GM23248 (cell line): ENCODE measurements at places on chromosomes 13 and 19.

DNA sequence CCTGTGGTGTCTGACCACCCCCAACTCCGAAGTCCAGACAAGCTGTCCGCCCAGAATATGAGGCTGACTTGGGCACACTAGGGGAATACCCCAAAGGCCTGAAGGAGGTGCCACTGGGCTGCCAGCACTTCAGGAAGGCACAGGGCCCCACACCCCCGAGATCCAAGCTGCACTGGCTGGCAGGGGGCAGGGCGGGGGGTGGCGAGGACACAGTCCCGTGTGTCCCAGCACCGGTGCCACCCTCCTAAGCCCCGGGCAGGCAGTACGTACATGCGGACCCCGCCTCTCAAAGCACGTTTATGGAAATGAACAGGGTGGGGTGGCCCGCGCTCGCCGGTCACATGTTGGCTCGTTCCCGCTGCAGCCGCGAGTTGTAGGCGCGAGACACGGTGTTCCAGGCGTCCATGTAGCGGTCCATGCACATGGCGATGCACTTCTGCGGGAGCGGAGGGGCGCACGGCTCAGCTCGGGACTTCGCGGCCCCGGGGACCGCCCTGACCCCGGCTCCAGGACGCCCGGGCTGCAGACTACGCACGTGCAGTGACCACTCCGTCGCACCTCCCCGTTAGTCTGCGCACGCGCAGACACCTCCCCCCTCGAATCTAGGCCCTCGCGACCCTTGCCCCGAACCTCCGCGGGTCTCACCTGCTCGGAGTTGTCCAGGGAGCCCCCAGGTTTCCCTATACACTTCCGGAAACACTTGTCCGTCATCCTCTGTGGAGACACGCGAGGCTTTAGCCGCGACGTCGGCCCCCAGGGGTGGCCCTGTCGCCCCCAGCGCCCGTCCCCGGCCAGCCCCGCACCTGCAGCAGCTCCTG lies 566 bp downstream of the TIMM13 start:
- peak; percentile 60 for DNase-seq

DNA sequence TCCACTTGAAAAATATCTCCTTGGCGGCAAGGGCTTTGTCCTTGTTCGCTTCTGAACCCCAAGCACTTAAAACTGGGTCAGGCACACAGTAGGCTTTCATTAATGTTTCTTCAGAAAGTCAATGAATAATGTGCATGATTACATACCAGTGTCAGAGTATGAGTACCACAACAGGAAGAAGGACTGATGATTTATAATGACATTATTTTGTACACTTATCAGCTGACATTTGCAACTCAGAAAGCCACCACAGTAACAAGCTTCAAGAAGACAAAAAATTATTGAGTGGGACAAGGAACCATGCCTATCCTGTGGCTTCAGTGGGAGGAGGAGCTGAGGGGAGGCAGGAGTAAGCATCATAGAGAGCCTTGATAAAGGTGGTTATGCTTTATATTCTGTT lies 10.0 kb downstream of the POLR1D start:
- DNase-seq: no peak

- DNase-seq: no peak
Observed at GRCh38 chr13:112219740-112220139, 152.8 kb downstream of the SOX1 start.

GRCh38 chr13:42968906-42969305 lies 23.1 kb downstream of the EPSTI1 start:
- no peak for DNase-seq

DNA sequence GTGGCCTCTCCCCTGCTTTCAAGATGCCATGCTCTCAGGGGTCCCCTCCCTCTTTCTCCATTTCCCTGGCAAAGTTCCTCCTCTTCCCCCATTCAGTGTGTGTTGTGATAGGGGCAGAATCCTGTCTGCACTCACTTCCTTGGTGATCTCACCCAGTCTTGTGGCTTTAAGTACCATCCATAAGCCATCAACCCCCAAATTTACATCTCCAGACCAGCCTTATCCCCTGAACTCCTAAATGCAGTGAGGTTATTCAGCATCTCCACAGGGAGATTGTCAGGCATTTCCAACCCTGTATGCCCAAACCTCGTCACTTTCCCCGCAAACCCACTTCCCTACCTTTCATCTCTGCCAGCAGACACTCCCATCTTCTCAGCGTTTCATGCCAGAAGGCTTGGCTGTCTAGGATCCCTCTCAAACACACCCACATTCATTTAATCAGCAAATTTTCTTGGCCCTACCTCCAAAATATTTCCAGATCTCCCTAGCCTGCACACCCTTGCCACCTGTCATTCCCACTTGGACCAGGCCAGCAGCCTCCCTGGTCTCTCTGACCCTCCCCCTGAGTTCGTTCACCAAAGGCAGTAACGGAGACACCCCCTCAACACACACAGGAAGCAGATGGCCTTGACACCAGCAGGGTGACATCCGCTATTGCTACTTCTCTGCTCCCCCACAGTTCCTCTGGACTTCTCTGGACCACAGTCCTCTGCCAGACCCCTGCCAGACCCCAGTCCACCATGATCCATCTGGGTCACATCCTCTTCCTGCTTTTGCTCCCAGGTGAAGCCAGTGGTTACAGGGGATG lies at the start of gene HCST:
TSS of gene HCST (plus strand) at position 676 of the 808 bp plus-strand sequence. CDS start at position 741, 65 bp downstream.
- DNase-seq: peak; percentile 81

GRCh38 chr19:48993175-48994034 lies at the start of the genes GYS1 and RUVBL2:
Gene GYS1 (minus strand): TSS chr19:48993309. CDS start chr19:48993112, 197 bp downstream.
Gene RUVBL2 (plus strand): TSS chr19:48993887. CDS start chr19:48993912, 25 bp downstream.
- peak; percentile 100 for DNase-seq

- no peak for DNase-seq
Observed at GRCh38 chr13:41467425-41467945, 10.1 kb downstream of the RGCC start.

GRCh38 chr19:53772943-53773342 lies 51.2 kb downstream of the NLRP12 start:
- DNase-seq: peak; percentile 61

DNA sequence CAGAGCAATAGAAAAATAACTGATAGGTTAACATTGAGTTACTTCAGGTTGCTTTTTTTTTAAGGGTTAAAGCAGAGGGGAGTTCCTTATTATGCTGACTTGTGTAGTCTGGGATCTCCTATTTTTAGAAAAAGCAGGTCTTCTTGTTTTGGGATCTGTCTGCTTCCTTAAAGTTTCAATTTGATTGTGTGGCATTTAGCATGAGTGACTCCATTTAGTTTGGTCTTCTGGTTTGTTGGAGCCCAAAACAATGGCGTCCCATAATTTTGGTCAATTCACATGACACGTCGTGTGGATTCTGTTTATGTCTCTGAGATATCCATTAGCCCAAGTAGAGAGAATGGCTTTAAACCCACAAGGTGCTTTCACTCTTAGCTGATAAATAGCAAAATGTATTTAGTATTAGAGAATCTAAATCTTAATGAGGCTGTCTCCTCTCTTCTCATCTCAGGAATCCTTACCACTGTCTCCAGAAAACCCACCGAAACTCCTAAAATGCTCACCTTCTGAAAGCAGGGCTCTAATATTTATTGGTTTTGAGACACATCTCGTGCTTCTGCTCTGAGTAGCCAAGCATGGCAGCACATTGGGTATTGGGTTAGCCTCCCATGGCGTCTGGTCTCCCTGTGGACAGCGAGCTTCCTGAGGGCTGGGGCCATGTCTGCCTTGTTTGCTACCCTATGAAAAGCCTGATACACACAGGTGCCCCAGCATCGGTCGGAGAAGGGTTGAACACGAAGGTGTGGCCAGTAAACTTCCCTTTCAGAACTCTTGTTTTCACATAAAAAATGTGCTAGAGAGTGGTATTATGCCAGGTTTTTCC lies 67.2 kb upstream of the GPR183 start:
- DNase-seq: no peak

DNA sequence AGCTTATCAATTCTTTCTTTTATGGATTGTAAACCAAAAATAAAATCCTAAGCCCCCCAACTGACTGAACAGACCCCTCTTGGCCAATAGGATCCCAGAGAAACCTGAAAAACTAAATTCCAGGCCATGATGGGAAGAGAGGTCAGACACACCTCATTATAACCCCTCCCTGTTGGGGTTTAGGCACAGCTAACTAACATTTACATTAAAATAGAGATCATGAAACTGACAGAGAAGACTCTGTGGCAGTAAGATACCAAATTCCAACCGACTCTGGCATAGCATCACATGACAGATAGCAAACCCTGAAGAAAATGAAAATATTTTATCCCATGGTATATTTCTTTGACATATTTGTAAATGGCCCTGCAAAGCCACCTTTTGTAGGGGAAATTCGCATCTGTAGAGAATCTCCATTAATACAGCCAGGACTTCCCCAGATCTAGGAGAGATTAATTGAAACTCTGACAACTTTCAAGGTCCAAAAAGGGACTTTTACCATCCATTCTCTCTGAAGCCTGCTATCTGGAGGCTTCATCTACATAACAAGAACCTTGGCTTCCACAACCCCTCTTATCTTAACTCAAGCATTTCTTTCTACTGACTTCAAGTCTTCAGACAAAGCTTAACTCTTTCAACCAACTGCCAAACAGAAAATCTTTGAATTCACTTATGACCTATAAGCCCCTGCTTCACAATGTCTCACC lies 27.1 kb upstream of the GAS6 start:
- DNase-seq: no peak

DNA sequence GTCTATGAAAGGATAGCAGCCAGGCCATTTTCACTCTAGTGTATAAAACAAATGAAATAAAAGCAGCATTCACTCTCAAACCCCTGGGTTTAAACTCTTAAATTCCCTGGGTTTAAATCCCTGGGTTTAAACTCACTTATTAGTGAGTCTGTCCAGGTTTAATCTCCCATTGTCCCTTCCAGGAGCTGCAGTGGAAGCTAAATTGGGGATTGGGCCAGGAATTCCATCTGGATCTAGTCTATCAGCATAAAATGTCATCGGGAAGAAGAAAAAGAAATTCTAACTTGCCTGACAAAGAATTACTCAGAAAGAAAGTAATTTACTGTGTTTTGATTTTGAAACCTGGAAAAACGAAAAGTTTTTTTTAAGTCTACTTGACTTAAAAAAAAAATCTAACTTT lies 54.8 kb downstream of the FRY start:
- DNase-seq: peak; percentile 19

GRCh38 chr13:61410669-61411297 lies 4.9 kb downstream of the PCDH20 start:
- peak; percentile 32 for DNase-seq

DNA sequence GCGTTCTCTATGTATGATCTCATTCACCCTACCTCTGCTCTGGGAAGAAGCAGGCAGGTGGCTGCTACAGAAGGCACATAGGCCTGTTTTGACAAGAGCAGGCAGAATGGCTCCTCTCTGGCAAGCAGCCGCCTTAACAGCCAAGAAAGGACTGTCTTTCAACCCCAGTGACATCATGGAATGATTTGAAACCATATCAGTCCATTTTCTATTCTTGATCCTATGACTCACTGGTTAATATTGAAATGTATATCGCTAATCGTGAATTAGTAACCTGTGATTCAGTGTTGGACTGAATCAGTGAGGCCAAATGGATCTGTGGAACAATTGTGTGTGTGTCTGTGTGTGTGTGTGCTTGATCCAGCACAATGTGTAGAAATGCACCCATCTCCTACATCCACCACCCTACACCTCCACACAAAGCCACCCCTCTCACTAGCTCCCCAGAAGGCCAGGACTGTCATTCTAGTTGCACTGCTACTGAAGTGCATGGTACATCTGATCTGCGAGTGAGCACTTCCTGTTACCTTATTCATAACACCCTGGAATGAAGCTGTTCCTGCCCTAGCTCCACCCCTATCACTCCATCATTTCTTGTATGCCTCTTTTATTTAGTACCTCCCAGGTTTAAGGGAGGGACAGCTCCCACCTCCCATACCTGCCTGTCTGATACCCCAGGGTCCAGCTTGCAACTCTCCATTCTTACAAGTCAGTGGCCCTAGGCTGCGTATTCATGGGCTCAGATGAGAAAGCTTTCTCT lies 460.0 kb downstream of the FOXO1 start:
- DNase-seq: peak; percentile 25

GRCh38 chr13:40490086-40490758 lies 176.2 kb downstream of the FOXO1 start:
- DNase-seq: no peak

DNA sequence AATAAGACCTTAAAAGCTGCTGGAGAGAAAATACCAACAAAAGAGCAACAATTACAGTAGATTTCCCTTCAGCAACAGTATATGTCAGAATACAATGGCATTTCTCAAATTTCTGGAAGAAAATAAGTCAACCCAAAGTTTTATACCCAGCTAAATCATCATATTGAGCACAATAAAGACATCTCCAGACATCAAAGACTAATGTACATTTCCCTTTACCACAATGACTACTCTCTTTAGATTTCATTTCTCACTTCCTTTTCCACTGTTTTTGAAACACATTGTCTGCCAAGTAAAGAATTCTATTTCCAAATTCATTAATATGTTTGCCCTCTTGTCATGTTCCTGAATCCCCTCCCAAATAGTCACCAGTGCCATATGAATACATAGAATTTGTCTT lies 111.4 kb downstream of the POU4F1 start:
- DNase-seq: no peak

DNA sequence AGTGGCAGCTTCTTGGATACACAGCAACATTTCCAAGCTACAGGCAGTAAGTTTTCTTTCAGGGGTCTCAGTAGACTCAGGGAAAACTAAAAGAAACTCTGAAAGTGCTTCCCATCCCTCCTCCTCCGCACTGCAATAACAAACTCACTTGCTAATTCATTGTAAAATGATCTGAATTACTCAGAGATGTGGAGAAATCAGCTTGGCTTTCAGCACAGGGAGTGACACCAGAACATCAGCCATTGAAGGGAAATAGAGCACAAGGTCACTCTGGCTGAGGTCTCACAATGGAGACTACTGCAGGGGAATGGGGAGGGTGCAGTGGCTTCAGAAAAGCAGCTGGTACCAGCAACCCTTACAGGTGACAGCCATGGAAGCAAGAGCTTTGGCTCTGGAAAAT lies 137.3 kb upstream of the SERP2 start:
- DNase-seq: peak; percentile 77
